ENCODE measurements at places on chromosomes 7 and 10.

DNA sequence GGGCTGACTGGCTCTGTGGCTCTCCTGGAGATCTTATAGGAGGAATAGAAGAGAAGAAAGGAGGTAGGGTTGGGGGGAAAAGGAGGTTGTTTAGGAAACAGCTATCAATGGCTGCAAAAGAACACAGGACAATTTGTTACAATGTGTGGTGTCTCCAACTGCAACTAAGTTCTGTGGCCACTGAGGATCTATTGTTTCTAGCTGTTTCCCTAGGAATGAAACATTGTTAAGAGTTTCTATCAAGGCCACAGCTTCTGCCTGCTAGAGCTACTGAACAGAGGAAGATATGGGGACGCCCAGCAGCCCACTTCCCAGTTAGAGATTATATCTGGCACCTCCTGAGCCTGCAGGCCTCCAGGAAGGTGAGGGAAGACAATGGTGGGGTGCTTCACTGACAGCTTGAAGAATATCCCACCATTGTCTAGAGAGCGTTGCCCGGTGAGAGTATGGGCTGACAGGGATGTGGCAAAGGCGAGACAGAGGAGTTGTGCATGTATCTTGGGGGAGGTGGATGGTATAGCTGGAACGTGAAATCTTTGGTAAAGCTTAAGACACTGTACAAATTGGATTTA, 4.0 kb downstream of the SCD start:
- no peak for DNase-seq

- no peak for DNase-seq
Measured at GRCh38 chr7:132777956-132778355, 201.7 kb upstream of the PLXNA4 start.

GRCh38 chr10:103055105-103055504, 137.0 kb downstream of the CNNM2 start:
- DNase-seq = no peak

- DNase-seq = no peak
Measured at GRCh38 chr7:110621289-110621688, 469.6 kb upstream of the LRRN3 start.

- no peak for DNase-seq
Measured at GRCh38 chr7:9835199-9835598, 1138.5 kb upstream of the PHF14 start.

GRCh38 chr7:104862719-104863118, 151.3 kb upstream of the KMT2E start:
- DNase-seq = no peak

GRCh38 chr10:74058658-74059057, 60.7 kb downstream of the VCL start:
- no peak for DNase-seq

DNA sequence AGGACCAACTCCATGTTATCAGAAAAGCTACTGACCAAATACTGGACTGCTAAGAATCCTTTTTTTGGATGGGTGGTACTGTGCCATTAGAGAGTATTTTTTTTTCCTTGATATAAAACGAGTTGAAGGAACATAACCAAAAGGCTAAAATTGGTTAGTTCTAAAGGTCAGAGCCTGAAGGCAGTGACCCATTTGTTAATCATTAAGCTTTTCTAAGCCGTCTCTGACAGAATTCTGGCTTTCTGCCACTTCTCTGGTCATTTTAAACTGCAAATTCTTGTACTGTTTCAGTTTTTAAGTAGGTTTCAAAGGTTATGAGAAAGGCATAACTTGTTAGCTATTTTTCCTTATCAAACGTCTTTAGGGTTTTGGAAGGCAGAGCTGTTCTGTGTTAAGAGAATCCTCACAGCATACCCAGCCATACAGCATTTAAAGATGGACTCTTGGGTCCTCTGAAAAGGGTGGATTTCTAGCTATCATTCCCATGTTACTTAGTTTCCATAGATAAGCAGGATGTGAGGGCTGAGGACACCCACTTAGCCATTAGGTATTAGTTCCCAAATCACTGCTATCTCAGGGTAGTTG, 196.8 kb downstream of the RNLS start:
- DNase-seq = no peak

DNA sequence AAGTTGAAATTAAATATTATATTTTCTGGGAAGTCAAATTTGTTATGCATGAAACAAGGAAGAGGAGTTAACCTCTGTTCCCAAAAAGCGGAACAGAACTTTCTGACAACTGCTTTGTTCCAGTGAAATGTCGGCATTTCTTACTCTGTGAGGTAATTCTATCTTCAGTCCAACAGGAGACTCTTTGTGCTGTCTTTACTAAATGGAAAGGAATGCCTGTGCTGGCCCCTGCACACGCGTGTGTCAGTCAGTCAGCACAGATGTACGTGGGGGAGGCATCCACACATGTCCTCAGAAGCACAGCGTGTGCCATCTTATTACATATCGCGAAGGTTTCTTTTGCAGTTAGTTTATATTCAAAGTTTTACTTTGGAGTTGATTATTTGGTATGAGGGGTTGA, 37.5 kb downstream of the NET1 start:
- DNase-seq = no peak

GRCh38 chr10:76759681-76760080, 877.9 kb downstream of the KCNMA1 start:
- DNase-seq = no peak

DNA sequence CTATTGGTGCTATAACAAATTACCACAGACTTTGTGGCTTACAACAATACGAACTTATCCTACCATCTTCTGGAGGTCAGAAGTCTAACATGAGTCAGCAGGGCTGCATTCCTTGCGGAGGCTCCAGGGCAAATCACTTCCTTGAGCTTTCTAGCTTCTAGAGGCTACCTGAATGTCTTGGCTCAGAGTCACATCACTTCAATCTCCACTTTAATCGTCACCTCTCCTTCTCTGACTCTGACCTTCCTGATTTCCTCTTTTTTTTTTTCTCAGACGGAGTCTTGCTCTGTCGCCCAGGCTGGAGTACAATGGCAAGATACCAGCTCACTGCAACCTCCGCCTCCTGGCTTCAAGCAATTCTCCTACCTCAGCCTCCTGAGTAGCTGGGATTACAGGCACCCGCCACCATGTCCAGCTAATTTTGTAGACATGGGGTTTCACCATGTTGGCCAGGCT, 44.6 kb upstream of the ANAPC16 start:
- DNase-seq = peak; percentile 94

GRCh38 chr10:107915215-107915610, 750.7 kb upstream of the SORCS1 start:
- no peak for DNase-seq

- no peak for DNase-seq
Measured at GRCh38 chr10:110368002-110368401, 63.3 kb upstream of the SMNDC1 start.
